ENCODE measurements at places on chromosomes 5 and 9.

DNA sequence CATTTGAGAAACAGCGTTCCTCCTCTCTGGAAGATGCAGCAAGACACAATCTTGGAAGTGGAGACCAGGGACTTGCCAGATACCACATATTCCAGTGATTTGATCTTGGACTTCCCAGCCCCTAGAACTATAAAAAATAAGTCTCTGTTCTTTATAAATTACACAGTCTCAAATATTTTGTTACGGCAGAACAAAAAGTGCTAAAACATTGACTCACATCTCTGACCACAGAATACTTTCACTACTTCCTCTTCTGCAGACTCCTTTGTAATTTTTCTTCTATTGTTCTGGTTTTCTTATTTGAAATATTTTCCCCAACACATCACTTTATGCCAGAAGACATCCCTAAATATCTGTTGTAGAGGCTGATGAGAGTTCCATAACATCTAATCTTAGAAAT is 706.1 kb upstream of the CDH18 start:
- DNase-seq, result no peak

DNA sequence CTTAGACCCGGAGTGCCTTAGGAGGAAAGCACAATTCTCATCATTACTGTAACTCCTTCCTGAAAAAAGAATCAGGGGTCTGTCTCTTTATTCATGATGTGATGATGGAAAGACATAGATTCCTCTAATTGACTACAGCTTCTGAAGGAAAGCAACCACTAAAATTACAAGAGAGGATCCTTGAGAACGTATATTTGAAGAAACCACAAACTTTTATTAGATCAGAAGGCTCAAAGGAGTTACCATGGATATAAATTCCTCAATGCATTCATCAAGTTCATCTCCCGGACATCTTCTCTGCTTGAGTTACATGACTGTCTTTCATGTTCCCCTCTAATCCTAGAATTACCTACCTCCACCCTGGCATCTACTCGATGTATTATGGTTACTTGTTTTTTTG is 104.1 kb upstream of the PAPPA start:
- no peak for DNase-seq

- DNase-seq, result no peak
Observed at GRCh38 chr9:134328341-134328840, 2.1 kb downstream of the RXRA start.

DNA sequence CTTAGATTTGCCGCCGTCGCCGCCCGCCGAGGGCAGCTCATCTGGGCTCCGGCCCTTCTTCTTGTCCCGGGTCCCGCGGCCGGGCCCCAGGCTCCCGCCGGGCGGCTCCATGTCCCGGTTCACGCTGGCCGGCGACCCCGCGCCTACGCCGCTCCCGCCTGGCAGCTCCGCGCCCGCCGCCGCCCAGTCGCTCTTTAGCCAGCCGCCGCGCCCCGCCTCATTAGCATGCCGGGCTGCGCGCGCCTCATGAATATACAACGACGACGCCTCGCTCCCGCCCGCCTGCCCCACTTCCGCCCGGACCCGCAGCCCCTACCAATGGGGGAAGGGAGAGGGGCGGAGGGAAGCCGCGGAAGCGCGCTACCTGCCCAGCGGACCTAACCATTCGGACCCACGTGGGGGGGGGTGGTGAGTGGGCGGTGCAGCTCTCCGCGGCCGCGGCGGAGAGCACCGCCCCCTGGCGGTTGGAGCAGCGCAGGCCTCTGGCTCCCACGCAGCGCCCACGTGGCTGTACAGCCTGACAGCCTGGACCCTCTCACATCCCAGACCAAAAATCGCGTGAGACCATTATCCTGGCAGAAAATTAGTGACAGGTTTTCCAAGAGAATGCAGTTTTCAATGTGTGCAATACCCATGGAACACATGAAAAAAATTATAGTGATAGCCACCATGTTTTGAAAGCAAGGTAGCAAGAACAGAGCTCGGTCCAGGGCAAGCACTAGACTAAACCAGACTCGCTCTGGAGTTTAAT is at the start of gene DIAPH1:
TSS of gene DIAPH1 (minus strand) at position 197 of the 751 bp plus-strand sequence. CDS start at position 111, 86 bp downstream.
- peak; percentile 94 for DNase-seq

- no peak for DNase-seq
Observed at GRCh38 chr5:104594850-104595249, 1032.3 kb upstream of the NUDT12 start.

DNA sequence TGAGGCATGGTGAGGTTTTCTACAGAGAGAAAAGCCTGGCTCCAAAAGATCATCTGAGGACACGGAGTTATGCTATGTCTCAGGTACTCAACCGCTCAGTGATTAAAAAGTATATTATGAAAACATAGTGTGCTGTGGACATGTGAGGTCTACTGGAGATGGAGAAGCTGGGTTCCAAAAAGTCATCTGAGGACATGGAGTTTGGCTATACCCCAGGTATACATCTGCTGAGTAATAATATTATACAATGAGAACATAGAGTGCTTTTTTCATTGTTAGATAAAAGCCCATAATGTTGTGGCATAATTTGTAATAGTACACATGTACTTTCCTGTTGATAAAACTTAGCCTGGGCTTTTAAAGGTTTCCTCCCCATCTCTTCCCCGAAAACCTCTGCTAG is 70.7 kb upstream of the SHISAL2B start:
- no peak for DNase-seq

- no peak for DNase-seq
Observed at GRCh38 chr5:178201927-178202235, 2.5 kb upstream of the HNRNPAB start.
